Aorta (tissue), 5 donors: ENCODE measurements at places on chromosomes 3 and 15. TPM values are rescaled to one million over a fixed set of nuclear protein-coding genes. Genes with fewer than 3 reads are reported as not detected.

ZIC4 gene
- total RNA-seq = 0.09 TPM

SLC9A9 gene
- 45.8 TPM for total RNA-seq

CAND2 gene
- total RNA-seq = 24.4 TPM

ALAS1 gene
- total RNA-seq = 34.5 TPM

IMPDH2 gene
- 84.6 TPM for total RNA-seq

SENP5 gene
- total RNA-seq = 40.3 TPM

PPM1L gene
- total RNA-seq = 8.8 TPM

CADPS gene
- 0.99 TPM for total RNA-seq

DNA sequence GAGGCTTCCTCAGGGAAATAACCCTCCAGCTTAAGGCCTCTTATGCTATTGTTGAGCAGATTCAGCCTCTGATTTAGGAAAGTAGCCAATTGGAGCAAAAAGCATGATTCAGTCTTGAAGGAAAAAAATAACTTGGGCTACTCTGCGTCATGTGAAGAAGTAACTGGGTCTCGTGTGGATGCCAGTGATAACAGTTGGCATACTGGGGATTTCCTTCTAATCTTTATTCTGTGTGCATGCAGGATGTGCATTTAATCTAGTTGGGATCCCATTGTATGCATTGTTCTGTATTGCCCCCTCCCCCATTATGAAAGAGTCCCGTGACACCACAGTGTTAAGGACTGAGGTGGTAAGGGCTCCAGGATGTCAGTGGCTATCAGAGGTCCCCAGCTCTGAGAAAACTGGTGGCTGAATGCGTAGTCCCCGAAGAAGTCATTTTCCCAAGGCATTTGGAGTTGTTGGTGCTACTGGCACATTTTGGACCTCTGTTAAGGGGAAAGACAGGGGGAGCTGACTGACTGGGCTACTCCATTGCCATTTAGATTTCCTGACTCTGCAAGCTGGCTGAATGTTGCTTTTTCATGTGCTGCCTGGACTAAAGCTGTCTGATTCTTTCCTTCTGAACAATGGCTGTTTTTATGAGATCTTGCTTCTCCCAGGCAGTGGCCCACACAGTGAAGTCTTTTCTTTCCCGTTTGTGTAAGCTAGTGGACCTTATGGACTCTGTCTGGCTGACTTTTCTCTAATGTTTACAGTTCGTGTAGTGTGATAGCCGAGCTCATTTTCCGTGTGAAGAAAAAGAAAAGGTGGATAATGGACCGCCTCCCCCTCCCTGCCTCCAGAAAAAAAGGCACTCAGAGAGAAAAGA, 38.4 kb upstream of the TRAK1 start:
- DNase-seq = no peak
- peaks cover 6% of the 10 kb centered on the region for H3K4me1 ChIP-seq
- no peak overlapping the region for H3K4me3 ChIP-seq
- H3K27me3 ChIP-seq = no peaks in the 10 kb centered on the region
- no peaks in the 10 kb centered on the region for H3K36me3 ChIP-seq

DNA sequence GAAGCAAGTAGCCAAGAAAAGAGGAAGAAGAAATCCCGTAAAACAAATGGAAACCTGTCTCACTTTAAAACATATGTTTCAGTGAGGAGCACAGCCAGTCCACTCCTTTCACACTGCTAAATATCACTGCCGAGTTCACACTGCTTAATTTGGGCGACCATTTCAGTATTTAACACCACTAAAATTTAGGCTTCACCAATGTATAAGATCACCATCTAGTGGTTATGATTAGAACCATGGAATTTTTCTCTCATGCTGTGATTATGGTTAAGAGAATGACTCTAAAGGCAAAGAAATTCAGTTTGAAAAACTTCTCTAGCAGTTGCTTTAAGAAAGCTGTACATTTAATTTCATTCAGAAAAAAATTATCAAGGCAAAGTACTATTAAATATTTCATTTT, 16.6 kb downstream of the SLC4A7 start:
- H3K27me3 ChIP-seq = no peaks in the 10 kb centered on the region
- H3K4me1 ChIP-seq = no peaks in the 10 kb centered on the region
- H3K36me3 ChIP-seq = no peaks in the 10 kb centered on the region

GRCh38 chr15:68586274-68586961, 7.6 kb downstream of the CORO2B start:
- H3K36me3 ChIP-seq = no peaks in the 10 kb centered on the region
- no peaks in the 10 kb centered on the region for H3K27me3 ChIP-seq
- no peak overlapping the region for H3K27ac ChIP-seq
- H3K4me1 ChIP-seq = no peaks in the 10 kb centered on the region
- no peak overlapping the region for H3K4me3 ChIP-seq

GRCh38 chr15:74032606-74033561, 38.4 kb downstream of the PML start:
- no peak overlapping the region for H3K4me3 ChIP-seq
- no peak overlapping the region for H3K27ac ChIP-seq
- H3K4me1 ChIP-seq = no peaks in the 10 kb centered on the region
- DNase-seq = no peak

GRCh38 chr3:178434206-178434805, 101.9 kb upstream of the KCNMB2 start:
- H3K4me3 ChIP-seq = no peak overlapping the region
- no peaks in the 10 kb centered on the region for H3K36me3 ChIP-seq
- no peak overlapping the region for H3K27ac ChIP-seq
- H3K27me3 ChIP-seq = no peaks in the 10 kb centered on the region

DNA sequence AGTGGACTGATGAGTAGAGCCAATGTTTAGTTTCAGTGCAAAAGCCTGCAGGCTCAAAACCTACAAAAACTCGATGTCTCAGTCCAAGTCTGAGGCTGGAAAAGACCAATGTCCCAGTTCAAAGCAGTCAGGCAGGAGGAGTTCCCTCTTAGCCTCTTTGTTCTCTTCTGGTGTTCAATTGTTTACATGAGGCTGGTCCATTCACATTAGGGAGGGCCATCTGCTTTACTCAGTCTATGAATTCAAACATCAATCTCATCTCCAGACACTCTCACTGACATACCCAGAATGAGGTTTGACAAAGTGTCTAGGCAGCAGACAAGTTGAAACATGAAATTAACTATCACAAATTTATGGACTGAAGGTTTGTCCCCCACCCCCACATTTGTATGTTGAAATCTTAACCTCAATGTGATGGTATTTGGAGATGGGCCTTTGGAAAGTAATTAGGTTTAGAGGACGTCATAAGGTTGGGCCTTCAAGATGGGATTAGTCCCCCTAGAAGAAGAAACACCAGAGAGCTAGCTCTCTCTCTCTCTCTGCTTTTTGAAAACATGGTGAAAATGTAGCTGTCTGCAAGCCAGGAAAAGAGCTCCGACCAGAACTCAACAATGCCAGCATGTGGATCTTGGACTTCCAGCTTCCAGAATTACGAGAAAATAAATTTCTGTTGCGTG, 438.5 kb upstream of the RGMA start:
- no peak overlapping the region for H3K27ac ChIP-seq
- H3K36me3 ChIP-seq = no peaks in the 10 kb centered on the region
- H3K27me3 ChIP-seq = no peaks in the 10 kb centered on the region
- no peaks in the 10 kb centered on the region for H3K4me1 ChIP-seq
- H3K4me3 ChIP-seq = no peak overlapping the region

GRCh38 chr3:136982520-136983138, 24.8 kb downstream of the IL20RB start:
- H3K36me3 ChIP-seq = no peaks in the 10 kb centered on the region
- DNase-seq = no peak
- H3K27me3 ChIP-seq = no peaks in the 10 kb centered on the region
- no peak overlapping the region for H3K27ac ChIP-seq
- H3K4me3 ChIP-seq = no peak overlapping the region

GRCh38 chr3:129398803-129399144, 29.7 kb downstream of the EFCAB12 start:
- no peak for DNase-seq
- peak overlapping the region; percentile 11 for H3K27ac ChIP-seq
- peak overlapping the region; percentile 45 for H3K4me3 ChIP-seq
- H3K27me3 ChIP-seq = no peaks in the 10 kb centered on the region
- no peaks in the 10 kb centered on the region for H3K4me1 ChIP-seq
- H3K36me3 ChIP-seq = no peaks in the 10 kb centered on the region

DNA sequence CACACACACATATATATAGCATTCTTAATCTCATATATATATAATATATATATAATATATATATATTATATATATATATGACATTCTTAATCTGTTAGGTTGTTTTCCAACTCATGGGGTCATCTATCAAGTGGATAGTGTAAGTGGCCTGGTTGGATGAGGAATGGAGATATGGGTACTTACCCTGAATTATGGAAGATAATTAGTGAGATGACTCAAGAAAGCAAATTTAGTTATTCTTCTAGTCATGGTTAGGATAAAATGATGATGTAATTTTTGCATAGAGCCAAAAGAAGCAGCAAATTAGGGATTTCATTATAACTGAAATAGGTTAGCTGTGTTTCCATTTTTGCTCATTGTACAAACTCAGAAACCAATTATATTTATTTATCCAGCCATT, 448.2 kb downstream of the LPP start:
- H3K36me3 ChIP-seq = no peaks in the 10 kb centered on the region
- no peak for DNase-seq
- H3K4me1 ChIP-seq = peaks cover 5% of the 10 kb centered on the region
- no peaks in the 10 kb centered on the region for H3K27me3 ChIP-seq
- no peak overlapping the region for H3K4me3 ChIP-seq
- H3K27ac ChIP-seq = no peak overlapping the region

GRCh38 chr3:65904016-65904415, 134.7 kb downstream of the MAGI1 start:
- no peak overlapping the region for H3K4me3 ChIP-seq
- no peak for DNase-seq
- H3K27me3 ChIP-seq = no peaks in the 10 kb centered on the region

- no peak overlapping the region for H3K27ac ChIP-seq
- no peak for DNase-seq
- H3K36me3 ChIP-seq = no peaks in the 10 kb centered on the region
- H3K4me3 ChIP-seq = no peak overlapping the region
- H3K27me3 ChIP-seq = no peaks in the 10 kb centered on the region
- H3K4me1 ChIP-seq = no peaks in the 10 kb centered on the region
These were observed 8.0 kb downstream of the HEMK1 start for GRCh38 chr3:50577348-50577747.

- H3K27me3 ChIP-seq = no peaks in the 10 kb centered on the region
- no peak for DNase-seq
- no peaks in the 10 kb centered on the region for H3K4me1 ChIP-seq
- H3K36me3 ChIP-seq = no peaks in the 10 kb centered on the region
- no peak overlapping the region for H3K4me3 ChIP-seq
- H3K27ac ChIP-seq = no peak overlapping the region
These were observed 74.0 kb upstream of the NMNAT3 start for GRCh38 chr3:139751789-139752188.

GRCh38 chr3:58012302-58012701, 4.1 kb downstream of the FLNB start:
- no peaks in the 10 kb centered on the region for H3K4me1 ChIP-seq
- H3K4me3 ChIP-seq = no peak overlapping the region
- no peak for DNase-seq
- H3K36me3 ChIP-seq = no peaks in the 10 kb centered on the region
- peak overlapping the region; percentile 48 for H3K27ac ChIP-seq
- H3K27me3 ChIP-seq = no peaks in the 10 kb centered on the region

GRCh38 chr3:12981306-12982275, 91.6 kb downstream of the IQSEC1 start:
- no peak overlapping the region for H3K27ac ChIP-seq
- H3K4me3 ChIP-seq = no peak overlapping the region
- H3K36me3 ChIP-seq = no peaks in the 10 kb centered on the region

GRCh38 chr3:118425272-118425837, 609.3 kb downstream of the IGSF11 start:
- no peak overlapping the region for H3K4me3 ChIP-seq
- no peaks in the 10 kb centered on the region for H3K36me3 ChIP-seq
- no peaks in the 10 kb centered on the region for H3K27me3 ChIP-seq
- no peak overlapping the region for H3K27ac ChIP-seq
- DNase-seq = no peak

DNA sequence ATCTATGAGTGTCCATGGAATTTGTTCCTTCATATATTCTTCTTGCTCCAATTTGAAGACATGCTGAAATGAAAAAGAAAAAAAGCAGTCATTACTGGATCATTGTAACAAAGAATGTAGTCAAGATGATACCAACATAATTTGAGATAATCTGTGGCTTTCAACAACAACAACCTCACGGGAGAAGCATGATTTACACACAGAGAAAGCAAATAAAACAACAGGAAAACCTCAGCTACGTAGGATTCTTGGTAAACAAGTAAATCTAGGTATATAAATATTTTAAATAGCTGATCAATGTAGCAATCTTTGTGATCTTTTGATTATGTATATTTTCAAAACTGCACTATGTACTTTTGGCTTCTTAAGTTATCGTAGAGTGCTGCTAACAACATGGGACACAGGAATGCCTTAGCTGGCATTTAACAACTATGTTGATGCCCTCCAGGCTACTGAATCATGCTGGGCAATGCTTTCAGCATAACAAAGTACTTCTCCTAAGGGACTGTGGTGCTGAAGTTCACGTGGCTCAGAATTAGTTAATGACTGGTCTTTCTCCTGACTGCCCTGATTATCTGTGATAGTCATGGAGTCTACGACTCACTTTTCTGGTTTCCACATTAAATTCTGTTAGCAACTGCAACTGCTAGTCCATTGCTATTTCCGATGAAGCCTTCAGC, 96.5 kb upstream of the MYO5C start:
- no peak for DNase-seq
- H3K27me3 ChIP-seq = no peaks in the 10 kb centered on the region
- H3K4me3 ChIP-seq = no peak overlapping the region
- H3K27ac ChIP-seq = no peak overlapping the region
- H3K4me1 ChIP-seq = no peaks in the 10 kb centered on the region
